Stimulated activated CD8-positive, alpha-beta memory T cell treated with anti-CD3 and anti-CD28 coated beads, Interleukin-4, amount 100 ng/mL, for 48 hours (primary cell): ENCODE measurements at places on chromosomes 6 and 20.

GRCh38 chr6:45327956-45328522 lies at the start of gene RUNX2:
TSS of gene RUNX2 (plus strand) at chr6:45328330. CDS start at chr6:45328727, 397 bp downstream.
- DNase-seq = peak; percentile 34

DNA sequence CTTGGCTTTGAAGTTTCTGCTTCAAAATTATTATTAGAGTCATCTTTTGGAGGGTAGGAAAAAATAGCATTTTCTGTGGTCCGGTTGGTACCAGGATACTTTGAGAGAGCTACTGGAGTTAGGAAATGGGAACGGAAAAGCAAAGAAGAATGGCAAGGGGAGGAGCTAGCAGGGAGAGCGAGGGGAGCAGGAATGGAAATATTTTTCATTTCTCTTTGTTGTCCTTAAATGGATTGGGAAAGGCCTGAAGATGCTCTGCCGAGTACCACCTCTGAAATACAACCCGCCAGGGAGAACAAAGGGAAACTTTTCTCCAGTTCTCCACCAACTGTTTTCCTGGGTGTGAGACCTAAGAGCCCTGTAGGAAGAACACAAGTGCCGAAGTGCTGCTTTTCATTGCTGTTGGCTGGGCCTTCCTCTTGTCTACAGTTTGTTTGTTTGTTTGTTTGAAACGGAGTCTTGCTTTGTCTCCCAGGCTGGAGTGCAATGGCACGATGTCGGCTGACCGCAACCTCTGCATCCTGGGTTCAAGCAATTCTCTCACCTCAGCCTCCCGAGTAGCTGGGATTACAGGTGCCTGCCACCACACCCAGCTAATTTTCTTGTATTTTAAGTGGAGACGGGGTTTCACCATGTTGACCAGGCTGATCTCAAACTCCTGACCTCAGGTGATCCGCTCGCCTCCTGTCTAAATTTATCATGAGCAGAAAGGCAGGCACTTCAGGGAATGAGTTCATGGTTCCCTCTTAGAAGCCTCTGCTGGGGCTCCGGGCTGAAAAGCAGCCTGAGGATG lies 3.5 kb upstream of the TRAF3IP2 start:
- no peak for DNase-seq

- DNase-seq = no peak
Measured at GRCh38 chr6:152117156-152118133, 310.0 kb downstream of the ESR1 start.

- no peak for DNase-seq
Measured at GRCh38 chr6:127464161-127464880, 5.1 kb upstream of the KIAA0408 start.

DNA sequence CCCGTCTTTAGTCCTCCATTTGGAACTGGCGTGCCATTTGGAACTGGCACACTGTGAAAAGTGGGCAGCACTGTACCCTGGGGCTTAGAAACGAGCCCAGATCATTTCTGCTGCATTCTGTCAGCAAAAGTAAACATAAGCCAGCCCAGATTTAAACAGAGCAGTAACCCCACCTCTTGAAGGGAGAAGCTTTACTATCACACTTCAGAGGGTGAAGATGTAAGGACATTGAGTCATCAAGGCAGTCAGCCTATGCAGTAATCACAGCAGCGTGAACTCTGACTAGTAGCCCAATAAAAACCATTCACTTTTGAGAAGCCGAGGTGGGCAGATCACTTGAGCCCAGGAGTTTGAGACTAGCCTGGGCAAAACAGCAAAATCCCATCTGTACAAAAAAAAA lies 216.9 kb downstream of the EYA2 start:
- DNase-seq = no peak
